Mucosa of gallbladder (tissue), 1 donor: ENCODE measurements at places on chromosomes 1 and 21.

DNA sequence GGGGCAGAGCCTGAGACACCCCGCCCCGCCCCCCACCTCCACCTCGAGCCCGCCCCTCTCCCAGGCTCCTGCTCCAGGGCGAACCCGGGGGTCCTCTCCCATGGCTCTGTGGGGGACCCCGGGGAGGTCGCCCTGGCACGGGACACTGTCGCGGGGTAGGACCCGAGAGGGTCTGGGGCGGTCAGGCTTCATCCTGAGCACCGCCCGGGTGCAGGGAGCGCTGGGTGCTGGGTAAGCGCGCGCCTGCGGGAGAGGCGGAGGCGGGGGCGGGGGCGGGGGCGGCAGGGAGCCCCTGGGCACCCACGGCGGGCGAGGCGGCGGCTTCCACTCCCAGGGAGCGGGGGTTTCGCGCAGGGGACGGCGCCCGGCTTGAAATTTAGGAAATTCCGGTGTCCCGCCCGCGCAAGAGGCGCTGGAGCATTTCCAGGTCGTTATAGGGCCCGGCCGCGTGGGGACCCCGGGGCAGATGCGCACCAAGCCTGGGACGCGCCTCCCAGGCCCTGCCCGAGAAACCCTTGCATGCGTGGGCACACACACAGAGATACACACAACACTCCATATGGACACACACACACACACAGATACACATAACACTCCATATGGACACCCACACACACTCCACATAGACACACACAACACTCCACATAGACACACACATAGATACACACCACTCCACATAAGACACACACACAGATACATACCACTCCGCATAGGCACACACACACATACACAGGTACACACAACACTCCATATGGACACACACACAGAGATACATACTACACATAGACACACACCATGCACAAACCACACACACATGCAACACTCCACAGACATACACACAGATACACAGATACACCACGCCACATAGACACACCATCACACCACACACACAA is 48.7 kb upstream of the SLC19A1 start:
- DNase-seq, result no peak

DNA sequence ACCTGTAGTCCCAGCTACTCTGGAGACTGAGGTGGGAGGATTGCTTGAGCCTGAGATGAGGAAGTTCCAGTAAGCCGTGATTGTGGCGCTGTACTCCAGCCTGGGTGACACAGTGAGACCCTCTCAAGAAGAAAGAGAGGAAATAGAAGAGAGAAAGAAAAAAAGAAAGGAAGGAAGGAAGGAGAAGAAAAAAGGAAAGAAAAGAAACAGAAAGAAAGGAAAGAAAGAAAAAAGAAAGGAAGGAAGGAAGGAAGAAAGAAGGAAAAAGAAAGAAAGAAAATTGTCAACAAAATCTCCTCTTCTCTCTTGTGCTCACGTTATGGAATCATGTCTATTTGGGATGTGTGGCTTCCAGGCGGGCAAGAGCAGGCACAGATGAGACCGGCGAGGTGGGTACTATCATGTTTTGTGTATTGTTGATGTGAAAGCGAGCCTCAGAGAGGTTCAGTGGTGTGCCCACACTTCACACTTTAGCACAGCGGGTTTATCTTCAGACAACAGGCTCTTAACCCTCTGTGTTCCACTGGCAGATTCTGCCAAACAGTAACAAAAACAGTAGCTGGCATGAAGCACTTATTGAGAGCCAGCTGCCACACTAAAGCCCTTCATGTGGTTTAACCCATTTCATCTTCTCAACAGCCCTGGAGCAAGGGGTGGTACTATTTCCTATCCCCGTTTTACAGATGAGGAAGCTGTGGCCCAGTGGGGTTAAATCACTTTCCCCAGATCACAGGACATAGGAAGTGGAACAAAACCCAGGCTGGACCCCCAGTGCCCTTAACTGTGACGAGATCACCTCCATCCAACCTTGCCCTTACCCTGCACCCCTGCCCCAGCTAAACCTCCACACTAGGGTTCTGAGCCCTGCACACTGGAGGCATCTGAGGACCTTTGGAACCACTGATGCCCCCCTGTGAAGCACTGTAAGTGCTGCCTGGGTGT is 94.7 kb upstream of the TARDBP start:
- no peak for DNase-seq

DNA sequence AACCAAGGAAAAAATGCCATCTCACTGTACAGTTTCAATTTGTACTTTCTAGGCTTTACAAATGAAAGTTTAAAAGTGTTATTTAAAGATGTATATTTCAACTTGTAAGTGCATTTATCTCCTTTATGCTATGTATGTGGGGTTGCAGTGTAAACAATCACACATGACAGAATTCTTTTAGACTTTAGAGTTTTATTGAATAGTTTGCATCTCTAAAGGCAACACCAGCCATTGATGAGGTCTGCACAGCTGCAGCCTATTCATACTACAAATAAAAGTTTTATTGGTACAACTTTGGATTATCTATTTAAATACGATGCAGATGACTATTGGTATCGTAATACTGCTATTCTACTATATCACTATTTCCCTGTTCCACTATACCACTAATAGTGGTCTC is 894.4 kb upstream of the B3GALT2 start:
- no peak for DNase-seq

- peak; percentile 58 for DNase-seq
These were observed 12.0 kb upstream of the FCAMR start for GRCh38 chr1:206982216-206982615.

GRCh38 chr21:43994646-43995045 is 17.5 kb upstream of the TRAPPC10 start:
- DNase-seq, result no peak

DNA sequence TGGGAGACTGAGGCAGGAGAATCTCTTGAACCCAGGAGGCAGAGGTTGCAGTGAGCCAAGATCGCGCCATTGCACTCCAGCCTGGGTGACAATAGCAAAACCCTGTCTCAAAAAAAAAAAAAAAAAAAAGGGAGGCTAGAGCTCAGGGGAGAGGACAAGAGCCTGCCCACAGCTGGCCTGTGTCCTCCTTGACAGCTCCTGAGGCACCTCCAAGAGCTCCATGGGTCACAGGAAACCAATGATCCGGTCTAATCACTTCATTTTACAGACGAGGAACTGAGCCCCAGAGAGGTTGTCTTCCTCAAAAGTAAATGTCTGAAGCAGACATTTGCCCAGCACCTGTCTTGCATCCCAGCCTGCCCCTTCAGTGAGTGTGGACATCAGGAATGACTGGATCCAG is 49.4 kb downstream of the NID1 start:
- DNase-seq, result no peak
